Hematopoietic multipotent progenitor cell treated with erythropoietin and hydrocortisone succinate and interleukin-3 and kit ligand, for 17 days (in vitro differentiated cells): ENCODE measurements at places on chromosomes 3 and 15.

- DNase-seq: no peak
Measured at GRCh38 chr3:145177828-145178227, 983.2 kb downstream of the PLOD2 start.

DNA sequence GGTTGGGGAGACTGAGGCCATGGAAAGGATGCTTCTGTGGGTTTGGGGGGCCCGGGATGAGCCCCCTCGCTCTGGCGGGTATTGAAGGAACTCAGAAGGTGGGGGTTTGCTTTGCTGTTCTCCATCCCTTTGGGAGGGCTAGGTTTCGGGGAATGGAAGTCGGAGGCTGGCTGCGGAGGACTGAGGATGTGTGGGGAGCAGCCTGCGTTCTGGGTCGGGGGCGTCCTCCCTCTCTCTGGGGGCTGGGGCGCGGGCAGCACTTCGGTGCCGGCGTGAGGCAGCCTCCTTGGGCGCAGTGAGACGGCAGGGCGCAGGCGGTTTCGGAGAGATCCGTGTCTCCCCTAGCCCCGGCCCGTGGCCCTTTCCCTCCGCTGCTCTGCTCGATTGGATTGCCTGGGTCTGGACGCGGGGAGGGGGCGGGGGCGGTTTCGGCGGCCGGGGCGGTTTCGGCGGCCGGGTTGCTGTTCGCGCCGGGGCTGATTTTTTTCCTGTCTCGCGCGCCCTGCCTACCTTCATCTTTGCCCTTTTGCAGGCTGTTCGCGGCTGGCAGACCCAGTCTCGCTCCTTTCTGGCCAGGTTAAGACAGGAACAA is 1.4 kb downstream of the PTPRG start:
- no peak for DNase-seq

- DNase-seq: no peak
Measured at GRCh38 chr3:183583331-183584245, 28.1 kb upstream of the KLHL6 start.

- DNase-seq: no peak
Measured at GRCh38 chr3:115986555-115987207, 363.4 kb downstream of the GAP43 start.

GRCh38 chr15:99442252-99442897 is 123.4 kb upstream of the MEF2A start:
- no peak for DNase-seq

DNA sequence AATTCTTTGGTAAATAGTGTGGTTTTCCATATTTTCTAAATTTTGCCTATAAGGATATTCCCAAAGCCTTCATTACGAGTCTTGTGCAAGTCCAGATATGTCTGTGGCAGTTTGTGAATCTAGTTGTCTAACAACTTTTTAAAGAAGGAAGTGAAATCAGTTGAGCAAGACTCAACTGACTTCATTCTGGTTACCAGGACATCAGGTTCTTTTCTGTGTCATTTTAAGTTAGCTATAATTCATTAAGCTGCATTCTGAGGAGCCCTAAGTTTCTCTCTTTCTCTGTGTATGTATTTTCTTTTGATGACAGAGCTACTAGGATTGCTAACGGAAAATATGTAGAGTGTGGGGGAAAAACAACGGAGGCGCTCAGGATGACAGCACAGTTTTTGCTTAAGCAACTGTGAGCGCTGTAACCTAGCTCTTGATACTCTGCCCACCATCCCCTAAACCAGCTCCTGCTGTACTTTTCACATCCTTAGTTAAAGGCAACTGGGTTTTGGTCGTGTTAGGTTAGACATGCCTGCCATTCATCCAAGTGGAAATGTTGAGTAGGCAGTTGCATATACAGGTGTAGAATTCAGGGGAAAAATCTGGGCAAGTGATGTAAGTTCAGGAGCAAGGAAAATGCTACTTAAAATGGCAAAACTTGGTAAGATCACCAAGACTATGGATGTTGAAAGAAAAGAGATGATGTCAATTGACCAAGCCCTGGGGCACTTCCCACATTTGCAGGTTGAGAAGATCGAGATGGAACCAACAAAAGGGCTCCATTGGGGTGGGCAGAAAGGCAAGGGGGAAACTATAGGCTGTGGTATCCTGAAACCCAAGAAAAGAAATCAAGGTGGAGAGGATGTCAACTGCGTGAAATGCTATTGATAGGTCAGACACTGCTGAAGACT is 9.2 kb downstream of the MFSD1 start:
- no peak for DNase-seq

DNA sequence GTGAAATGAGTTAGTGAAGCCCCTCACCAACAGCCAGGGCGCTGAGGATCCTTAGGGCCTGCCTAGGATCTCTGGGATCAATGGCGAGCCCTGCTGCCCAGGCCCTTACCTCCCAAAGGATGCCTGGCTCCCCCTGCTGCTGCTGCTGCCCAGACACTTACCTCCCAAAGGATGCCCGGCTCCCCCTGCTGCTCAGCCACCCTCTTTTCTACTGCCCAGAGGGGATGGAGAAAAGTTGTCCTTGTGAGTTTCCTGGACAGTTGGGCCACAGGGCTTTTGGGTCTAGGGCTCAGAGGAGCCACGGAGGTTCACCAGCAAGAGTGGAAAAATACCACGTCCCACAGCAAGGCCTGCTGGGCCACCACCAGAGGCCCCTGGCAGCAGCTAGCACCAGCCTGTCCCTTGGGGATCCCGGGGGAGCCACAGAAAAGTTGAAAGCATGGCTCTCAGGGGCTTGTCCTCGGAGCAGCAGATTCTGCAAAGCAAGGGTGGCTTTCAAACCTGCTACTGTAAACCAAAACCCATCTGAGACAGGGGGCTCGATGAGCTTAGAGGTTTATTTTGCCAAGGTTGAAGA is 59.4 kb downstream of the SLC6A6 start:
- no peak for DNase-seq

GRCh38 chr15:78076231-78077052 is 1.1 kb downstream of the TBC1D2B start:
- DNase-seq: no peak

DNA sequence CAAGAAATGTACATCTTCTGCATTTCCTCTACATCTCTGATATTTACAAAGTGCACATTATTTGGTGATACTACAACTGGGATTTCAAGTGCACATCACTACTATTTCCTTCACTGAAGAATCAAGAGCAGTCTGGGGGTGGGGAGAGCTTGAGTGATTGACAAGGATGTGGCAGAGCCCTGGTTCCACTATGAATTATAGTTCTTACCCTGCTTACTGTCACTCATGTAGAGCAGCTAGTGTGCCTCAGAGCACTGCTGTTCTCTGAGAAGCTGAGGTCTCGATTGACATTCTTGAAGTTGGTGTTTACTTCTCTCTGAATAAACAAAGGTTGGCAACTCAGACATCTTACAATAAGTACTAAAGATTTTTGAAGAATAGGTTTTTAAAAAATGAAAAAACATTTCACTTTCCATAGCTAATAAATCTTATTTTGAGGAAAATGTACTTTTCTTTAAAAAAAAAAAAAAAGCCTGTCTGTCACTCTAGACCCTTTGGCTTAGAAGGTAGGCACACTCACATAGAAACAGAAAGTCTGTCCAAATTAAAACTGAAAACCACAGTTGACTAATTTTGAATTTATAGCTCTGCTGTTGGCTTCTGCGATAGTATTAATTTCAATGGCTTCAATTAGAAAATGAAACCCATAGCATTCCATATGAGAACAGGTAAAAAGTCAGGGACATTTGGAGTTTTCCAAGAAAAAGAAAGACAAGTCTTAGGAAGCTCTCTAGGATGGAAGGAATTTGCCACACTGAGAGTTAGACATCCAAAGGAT is 5.6 kb downstream of the GREM1 start:
- DNase-seq: no peak
